ENCODE measurements at places on chromosomes 16 and 17.

DNA sequence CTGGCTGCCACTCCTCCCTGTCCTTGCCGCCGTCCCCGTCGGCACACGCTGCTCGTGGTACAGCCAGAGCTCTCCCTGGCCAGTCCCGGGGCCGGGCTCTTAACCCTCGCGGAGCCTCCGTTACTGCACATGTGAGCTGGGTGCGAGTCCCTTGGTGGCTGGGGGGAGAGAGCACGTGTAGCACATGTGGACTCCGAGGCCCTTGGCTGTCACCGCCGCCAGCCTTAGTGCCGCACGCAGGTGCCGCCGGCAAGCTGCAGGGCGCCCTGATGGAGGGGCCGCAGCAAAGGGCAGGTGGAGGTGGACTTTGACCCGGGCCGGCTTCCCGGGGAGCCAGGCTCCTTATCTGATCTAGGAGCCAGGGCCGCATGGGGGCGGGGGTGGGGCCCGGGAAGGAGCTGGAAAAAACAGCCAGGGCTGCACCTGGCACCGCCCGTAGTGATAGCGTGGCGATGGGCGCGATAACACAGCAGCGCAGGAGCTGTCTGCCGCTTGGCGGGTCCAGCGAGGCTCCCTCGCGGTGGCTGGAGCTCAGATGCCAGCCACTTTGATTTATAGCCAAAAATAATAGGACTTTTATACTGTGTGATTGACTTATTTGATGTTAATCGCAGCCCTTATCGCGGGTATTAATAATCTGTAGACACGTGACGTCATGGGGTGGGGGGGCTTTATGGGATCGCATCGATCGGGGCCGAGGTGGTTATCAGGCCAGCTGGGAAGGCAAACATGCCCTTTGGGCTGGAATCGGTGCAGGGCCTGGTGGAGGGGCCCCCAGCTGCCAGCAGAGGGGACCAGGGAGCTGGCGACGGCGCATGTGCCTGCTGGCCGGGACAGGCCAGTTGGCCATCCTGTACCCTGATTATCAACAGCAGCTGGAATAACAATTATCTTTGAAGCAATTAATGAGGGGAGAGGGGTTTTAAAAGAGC lies 35.1 kb downstream of the ZFPM1 start:
- no peak for DNase-seq

DNA sequence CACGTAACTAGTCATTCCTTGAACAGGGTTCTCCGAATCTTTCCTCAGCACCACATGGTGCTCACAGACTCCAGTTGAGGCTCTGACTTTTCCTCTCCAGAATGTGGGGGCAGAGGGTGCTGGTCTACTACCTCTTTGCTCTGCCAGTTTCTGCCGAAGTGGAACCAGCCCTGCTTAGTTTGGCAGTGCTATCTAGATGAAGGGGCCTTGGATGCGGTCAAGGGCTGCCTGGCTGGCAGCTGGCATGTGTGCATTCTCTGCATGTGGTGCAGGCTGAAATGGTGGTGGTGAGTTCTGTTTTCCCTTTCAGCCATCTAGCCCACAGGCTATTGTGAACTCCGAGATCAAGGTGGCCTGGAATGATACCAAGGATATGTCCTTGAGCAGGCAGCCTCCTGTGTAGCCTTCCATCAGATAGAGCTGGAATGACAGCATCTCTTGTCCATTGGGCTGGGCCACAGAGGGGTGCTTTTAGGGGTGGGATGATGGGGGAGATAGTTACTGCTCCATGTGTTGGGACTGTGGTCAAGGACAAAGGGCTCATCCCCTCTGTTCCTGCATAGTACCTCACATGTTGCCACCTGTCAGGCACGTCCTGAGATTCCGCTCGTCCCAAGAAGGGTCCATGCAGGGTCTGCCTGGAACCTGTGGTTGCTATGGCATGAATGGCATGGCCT lies 2.0 kb downstream of the DYNLL2 start:
- DNase-seq: no peak

DNA sequence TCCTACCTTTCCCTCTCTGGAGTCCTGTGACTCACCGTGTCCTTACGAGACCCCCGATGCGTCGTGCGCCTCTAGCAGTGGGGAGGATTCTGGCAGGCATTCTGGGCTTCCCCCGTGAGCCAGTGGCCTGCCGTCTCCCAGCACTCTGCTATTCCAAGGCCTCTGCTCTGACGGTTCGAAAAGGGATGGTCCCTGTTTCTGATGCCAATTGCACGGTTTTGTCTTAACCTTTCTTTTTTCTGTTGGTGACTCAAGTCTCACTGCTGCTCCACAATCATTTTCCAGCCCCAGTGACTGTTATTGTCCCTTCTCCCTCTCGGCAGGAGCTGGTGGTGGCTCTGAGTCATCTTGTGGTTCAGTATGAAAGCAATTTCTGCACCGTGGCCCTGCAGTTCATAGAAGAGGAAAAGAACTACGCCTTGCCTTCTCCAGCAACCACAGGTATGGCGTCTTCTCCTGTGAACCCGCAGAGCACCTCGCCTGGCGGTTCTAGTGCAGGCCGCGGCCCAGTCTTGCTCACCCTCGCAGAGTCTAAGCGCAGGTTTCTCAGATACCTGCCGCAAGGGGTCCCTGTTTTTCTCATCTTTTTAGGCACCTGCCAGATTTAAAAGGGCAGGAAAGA lies 100.1 kb upstream of the CHMP6 start:
- DNase-seq: peak; percentile 44

DNA sequence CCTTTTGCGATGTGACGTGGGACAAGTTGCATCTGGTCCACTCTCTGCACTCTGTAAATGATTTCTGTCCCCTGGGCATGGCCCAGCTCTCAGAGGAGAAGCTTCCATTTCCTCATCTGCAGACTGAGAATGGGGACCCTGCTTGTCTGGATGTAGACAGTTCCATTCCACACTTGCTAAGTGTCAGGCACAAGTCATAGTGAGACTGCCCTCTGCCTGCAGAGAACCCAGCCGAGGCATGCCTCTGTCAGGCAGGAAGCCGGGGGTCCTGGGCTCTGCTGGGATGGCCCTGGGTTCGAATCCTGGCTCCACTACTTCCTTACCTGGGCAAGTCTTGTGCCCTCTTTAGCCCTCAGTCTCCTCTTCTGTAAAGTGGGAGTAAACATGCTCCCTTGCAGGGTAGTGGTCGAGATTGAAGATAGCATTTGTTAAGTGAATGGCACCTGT lies 4.1 kb downstream of the MAP2K3 start:
- DNase-seq: no peak

DNA sequence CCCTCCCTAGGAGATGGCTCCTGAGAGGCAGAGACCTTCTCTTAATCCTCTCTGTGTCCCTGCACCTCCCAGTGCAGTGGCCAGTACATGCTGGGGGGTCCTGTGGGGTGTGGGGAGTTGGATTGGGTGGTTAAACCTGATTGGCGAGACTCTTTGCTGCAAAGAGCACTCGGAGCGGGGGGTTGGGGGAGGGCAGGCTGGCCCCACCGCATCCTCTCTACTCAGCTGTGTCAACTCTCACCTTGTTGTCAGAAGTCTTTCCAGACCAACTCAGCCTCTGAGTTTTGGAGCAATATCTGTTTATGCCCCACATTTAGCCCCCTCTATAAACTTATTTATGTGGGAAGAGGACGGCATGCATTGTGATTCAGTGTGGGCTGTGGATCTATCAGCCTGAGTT lies 40.0 kb downstream of the SMARCE1 start:
- DNase-seq: no peak

DNA sequence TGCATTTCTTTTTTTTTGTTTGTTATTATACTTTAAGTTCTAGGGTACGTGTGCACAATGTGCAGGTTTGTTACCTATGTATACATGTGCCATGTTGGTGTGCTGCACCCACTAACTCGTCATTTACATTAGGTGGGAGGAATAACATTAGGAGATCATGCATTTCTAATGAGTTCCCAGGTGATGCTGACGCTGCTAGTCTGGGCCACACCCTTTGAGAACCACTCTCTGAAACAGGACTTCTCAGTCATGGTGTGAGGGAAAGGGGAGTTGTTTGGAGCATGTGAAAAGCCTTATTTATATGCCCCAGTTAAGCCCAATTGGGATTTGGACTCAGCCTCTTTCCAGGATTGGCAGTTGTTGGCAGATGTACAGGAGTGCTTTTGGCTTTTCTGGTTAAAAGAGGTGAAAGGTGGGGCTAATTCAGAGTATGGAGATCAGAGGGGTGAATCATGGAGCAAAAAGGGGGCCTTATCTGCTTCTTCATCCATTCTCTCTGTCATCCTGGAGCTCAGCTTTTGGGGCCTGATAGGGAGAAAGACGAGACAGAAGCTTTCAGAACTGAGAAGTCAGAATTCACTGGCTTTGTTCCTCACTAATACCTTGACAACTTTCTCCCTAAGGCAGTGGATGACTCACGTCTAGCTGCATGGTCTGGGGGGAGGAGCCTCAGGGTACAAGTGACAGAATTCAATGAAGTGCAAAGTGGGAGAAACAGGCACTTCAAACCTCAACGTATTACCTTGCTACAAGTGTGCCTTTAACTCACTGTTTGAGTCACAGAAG lies 180.0 kb upstream of the CACNG3 start:
- peak; percentile 32 for DNase-seq

GRCh38 chr17:61574542-61575351 lies 16.3 kb downstream of the NACA2 start:
- DNase-seq: peak; percentile 41

- DNase-seq: no peak
These were observed 30.1 kb downstream of the PRKCB start for GRCh38 chr16:23865853-23866252.

DNA sequence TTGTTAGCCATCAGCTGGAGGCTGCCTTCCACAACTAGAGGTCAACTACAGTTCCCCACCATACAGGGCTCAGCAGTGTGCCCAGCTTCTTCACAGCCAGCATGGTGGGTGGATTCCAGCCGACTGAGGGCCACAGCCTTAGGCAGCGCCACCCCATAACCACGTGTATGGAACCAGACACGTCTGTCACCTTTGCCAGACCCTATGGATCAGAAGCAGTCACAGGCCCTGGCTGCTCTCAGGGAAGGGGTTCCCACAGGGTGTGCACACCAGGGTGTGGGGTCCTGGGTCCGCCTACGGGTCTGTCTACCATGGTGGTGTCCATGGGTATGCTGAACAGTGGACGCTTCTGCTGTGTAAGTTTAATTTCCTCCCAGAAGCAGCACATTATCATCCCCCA lies 265.0 kb upstream of the FOXF1 start:
- no peak for DNase-seq

DNA sequence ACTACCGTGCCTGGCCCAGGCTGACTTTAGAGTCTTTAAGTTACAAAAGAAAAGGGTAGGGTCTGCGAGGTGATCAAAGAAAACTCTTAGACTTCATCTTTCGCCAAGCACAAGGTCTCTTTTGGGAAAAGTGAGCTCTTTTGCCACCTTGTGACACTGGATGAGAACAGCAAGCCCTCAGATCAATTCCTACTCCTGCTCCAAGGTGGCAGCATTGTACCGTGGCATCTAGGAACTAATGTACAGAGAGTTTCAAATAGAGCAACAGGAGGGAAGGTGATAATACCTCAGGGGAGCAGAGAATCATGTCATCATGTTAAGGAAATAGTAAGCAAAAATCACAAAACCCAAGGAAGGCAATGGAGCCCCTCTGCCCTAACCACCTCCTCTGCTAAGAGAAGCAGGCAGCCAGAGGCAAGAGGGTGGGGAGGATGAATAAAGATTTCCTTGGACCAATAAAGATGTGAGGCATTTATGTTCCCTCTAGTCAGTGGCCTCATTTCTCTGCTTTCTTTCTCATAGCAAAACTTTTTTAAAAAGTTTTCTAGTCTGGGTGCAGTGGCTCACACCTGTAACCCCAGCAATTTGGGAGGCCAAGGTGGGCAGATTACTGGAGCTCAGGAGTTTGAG lies 2.1 kb upstream of the C17orf78 start:
- peak; percentile 89 for DNase-seq

GRCh38 chr17:58684003-58684402 lies 7.8 kb downstream of the TEX14 start:
- no peak for DNase-seq

GRCh38 chr17:19378416-19379360 lies at the start of gene MAPK7:
MAPK7 (plus strand) TSS chr17:19378498; CDS start chr17:19378901, 403 bp downstream.
- no peak for DNase-seq

GRCh38 chr17:76155988-76156661 lies 15.1 kb upstream of the FOXJ1 start:
- no peak for DNase-seq

- DNase-seq: no peak
These were observed 9.2 kb downstream of the FSCN2 start for GRCh38 chr17:81537343-81537855.

- no peak for DNase-seq
These were observed 23.2 kb upstream of the FASN start for GRCh38 chr17:82121246-82121645.

DNA sequence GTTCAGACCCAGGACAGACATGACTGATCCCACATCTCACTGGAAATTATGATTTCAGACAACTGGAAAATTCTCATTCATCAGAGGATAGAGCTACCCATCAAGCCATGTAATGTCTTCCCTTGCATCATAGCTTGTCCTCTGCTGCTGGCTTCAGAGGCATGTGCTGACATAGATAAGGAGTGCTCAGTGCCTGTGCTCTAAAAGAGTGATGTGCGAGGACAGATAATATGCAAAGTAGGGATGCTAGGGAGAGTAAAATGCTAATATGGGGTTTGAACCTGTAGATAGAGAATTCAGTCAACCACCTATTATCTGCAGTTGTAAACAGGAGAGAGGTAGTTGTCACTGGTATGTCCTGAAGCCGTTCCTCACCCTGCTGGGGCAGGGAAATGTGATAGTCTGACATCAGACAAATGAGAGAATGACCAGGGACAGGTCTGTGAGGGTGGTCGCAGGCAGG lies 349.7 kb upstream of the CCL2 start:
- DNase-seq: no peak

GRCh38 chr16:87250431-87250960 lies 66.7 kb downstream of the C16orf95 start:
- no peak for DNase-seq

GRCh38 chr17:50815400-50815799 lies 20.0 kb upstream of the WFIKKN2 start:
- no peak for DNase-seq

GRCh38 chr17:75601057-75601987 lies 13.7 kb downstream of the MYO15B start:
- peak; percentile 30 for DNase-seq

DNA sequence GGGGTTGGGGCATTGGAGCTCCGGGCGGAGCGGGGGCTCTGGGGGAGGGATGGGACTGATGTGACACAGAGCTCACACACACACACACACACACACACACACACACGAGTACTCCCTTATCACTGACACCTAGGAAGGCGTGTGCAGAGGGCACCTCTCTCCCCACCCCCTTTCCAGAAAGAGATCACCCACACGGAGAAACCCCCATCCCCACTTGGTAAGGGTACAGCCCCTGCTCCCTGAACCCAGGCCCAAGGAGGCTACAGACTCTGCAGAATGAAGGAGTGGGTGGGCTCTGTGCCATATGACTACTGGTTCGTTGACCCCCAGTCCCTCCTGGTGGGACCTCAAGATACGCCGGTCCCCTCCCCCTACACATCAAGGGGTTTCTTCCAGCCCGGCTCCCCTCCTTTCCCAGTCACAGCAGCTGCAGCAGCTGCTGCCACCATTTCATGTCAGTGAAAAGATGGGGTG lies 8.7 kb upstream of the ARHGAP23 start:
- no peak for DNase-seq

GRCh38 chr16:15749371-15749770 lies 99.3 kb downstream of the NDE1 start:
- DNase-seq: no peak

GRCh38 chr17:61351745-61352407 lies 47.8 kb upstream of the TBX2 start:
- no peak for DNase-seq

GRCh38 chr17:48754500-48755261 lies 26.1 kb upstream of the HOXB13 start:
- no peak for DNase-seq

Measured in Ammon's horn (tissue), 1 donor.